ENCODE measurements at places on chromosomes 12 and 14.

DNA sequence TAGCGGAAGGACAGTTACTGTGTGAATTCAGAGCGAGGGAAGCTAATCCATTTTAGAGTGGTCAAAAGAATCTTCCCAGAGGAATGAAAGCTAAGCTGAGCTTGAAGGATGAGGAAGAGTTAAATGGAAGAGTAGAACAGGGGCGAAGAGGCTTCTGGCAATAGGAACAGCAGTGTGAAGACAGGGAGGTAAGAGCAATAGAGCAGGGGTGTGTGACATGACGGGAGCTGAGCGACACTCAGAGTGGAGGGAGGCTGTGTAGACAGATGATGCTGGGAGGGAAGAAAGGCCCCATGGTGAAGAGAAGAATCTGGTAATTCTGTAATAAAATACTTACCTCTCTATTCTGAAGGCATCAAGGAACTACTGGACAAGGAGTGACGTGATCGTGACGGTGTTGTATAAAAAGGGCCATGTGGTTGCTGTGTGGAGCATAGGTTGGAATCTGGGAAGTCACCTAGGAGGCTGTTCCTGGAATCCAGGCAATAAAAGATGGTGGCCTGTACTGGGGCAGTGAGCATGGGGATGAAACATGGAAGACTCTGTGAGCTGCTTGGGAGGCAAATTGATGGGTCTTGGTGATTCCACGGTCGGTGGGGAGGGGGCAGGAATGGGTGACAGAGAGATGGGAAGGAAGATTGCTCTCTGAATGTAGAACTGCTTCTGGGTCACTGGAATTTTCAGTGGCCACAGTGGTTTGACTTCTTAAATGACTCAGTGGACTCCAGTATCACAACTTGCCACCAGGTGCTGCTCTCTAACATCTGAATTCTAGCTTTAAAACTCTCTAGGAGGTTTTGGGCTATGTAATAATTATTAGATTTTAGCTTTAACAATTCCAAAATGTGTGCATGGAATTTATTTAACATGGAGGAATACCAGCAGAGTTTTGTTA lies 164.1 kb downstream of the ATP23 start:
- no peak for DNase-seq

- DNase-seq: no peak
Observed at GRCh38 chr12:38783304-38783703, 122.1 kb downstream of the CPNE8 start.

DNA sequence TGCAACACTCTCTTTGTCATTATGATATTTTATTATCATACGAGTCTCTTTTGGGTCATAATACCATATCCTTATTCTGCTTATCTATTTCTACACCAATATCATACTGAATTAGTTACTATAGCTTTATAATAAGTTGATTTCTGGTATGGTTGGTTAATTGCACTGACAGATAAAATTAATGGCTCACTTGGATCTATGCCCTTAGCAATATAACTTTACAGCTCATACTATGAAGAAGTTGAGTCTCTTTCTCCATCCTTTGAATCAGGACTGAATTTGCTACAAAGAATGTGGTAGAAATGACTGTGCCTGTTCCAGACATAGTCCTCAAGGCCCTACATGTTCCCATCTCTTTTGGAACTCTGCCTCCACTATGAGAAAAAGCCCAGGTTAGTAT lies 139.7 kb upstream of the DYRK2 start:
- no peak for DNase-seq

DNA sequence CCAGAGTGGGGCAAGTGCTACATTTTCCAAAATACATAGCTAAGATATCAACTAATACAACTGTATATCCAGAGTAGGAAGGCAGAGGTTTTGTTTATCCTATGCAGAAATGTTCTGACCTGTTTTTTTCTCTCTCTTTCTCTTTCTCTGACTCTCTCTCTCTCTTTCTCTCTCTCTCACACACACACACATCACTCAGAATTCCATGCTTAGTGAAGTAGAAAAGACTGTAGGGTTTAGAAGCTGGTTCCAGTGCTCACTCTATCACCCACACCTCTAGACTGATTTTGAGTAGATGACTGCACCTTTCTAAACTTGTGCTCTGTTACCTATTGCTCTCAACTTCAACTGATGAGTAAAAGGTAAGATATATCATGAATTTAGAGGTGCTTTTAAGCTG lies 356.7 kb downstream of the LRIG3 start:
- DNase-seq: no peak

DNA sequence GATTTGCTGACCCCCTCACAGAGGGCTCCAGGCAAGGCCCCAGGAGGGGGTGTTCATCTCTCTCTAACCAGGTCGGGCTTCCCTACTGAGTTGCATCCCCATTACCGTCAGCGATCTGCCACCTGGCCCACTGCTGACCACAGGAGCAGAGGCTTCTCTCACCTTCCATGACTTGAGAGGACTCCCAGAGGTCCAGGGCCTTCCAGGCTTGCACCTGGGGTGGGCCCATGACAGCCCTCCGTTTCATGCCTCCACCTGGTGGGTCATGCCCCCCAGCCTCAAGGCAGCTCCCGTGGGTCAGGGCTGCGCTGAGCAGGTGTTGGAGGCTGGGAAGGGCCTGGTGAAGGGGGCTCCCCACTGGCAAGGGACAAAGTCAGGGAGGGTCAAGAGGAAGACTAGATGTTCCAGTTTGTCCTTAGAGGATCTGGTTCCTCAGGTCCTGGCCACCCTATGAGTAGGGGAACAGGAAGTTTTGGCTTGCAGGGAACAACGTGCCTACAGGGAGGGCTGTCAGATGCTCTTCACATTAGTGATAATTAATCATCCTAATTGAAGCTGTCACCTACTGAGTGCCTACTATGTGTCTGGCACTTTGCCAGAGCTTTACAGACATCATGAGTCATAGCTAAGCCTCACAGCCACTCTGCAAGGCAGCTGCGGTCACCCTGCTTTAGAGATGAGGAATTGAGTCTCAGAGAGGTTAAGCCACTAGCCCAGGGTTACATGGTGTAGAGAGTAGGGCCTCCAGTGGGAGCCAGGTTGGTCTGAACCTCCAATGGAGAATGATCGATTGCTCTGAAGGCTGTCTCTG lies 13.8 kb downstream of the NFKBIA start:
- no peak for DNase-seq

DNA sequence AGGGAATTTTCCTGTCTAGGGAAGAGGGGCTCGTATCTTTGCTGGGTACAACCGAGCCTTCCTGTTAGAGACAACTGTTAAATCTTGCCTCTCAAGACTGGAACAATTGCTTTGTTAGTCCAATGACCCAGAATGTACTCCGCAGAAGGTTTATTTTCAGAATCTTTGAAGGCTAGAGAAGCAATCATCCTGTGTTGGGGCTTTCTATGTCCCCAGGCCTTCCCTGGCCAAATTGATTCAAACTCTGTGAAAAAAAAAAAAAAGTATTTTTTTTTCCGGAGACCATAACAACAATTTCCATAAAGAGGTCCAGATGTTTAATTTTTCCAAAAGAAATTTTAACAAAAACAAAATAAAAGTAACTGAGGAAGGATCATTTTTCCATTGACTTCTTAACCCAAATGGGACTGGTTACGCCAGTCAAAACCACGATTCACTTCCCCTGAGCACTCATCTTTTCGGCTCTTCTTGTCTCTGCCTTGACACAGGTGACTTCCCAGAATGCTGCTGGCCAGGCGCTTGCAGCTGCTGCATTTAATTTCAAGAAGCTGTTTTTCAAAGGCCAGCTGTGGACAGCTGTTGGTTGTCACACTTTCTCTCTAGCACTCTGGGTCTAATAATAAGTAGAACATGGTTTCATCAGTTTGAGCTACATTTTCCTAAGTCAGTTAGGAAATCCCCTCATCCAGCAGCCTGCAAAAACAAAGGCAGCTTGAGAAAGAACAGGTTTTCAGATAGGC lies 81.6 kb upstream of the MANSC4 start:
- no peak for DNase-seq

GRCh38 chr12:31029468-31029867 lies 44.2 kb upstream of the DDX11 start:
- no peak for DNase-seq

DNA sequence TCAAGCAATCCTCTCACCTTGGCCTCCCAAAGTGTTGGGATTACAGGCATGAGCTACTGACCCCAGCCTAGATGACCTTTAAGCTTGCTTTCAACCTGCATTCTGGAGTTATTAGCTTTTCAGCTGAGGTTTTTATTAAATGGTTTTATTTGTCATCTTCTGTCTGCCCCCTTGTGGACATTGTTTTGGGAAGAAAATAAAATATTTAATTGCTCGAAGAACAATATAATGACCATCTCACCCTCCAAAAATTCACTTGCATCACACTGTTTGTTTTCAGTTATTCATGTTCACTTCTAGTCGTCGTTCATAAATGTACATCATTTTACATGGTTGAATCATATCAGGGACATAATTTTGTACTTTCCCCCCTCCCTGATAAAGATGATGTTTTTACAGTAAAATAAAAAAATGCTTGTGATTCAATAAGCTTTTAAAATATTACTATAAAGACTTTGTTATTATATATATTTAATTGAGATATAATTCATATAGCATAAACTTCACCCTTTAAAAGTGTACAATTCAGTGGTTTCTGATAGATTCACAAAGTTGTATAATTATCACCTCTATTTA lies 10.1 kb upstream of the SPATS2 start:
- DNase-seq: no peak

DNA sequence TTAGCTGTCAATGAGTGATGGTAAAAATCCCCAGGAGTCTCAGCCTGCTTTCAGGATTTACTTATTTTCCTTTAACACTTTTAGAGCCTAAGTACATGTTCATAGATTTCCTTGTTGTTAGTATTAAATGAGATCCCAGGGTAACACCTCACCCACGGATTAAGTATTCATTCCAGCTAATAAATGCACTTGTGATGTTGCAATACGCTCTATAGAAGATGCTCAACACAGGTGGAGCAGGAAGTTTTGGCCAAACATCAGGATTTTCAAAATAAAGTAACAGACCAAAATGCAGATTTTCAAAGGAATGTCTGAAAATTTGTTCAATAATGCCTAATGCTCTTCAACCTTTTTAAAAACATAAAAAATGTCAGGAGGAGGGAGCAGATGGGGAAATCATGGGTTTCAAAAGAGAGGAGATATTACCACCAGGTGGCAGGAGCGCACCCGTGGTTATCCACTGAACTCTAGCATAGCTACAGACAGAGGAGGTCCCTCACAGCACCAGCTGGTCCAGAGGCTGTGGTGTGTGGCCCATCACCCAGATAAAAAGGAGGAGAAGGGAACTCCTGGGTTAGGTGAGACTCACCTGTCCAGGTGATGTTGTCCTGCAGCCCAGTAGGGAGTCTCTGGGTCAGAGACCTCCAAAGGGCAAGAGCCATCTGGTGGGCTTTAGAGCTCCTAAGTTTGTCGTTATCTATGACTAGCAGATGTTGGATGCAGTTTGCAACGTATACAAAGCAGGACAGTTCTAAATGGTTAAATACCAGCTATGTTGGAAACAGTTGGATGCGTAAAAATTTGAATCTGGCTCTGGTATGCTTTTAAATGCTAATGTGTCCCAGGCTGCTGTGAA lies 1158.4 kb upstream of the TMEM132C start:
- peak; percentile 57 for DNase-seq

- no peak for DNase-seq
Observed at GRCh38 chr14:92866181-92866752, 56.7 kb upstream of the CHGA start.

DNA sequence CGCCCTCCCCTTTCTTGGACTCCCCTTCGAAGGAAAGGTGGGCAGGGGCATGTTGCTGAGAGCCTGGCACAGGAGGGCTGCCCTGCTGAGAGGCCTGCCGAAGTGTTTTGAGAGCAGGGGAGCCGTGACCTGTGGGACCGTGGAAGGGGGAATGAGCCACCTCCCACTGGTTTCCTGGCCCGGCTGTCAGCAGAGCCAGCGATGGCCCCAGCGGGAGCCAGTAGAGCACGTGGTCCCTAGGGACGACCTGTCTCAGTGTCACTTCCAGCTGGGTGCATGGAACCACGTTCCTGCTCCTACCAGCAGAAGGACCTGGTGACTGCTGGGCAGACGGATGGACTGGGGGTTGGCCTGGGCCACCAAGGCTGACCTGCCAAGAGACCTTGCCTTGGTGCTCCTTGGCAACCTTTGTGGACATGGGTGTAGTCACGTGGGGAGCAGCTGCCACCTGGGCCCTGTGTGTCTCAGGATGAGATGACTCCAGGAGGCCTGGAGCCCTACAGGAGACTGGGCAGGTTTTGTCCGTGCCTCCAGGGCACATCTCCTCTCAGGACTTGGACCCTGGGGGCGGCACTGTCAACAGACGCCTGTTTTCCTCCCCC lies 34.6 kb downstream of the BEGAIN start:
- no peak for DNase-seq

DNA sequence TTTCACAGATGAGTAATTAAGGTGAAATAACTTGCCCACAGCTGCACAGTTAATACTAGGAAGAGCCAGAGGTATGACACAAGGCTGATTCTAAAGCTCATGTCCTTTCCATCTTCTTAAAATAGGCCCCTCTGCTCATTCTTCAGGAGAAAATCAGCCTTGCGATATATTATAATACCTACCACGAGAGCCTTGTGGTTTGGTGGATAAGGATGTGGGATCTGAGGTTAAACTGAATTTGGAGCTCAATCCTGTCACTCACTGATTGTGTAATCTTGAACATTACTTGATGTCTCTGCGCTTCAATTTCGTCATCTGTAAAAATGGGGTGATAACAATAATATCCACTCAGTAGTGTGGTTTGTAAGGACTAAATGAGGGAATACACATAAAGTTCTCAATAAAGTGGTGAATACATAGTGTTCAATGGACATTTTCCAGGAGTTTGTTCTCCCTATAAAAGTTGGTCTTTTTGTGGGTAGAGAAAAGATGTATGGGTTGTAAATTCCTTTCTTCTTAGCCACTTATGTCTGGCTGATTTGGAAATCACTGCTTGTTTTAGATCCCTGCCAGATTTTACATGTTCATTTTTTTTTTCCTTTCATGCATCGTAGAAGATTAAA lies 25.1 kb upstream of the ATP2B1 start:
- no peak for DNase-seq

GRCh38 chr12:43252585-43252984 lies 299.4 kb downstream of the ADAMTS20 start:
- no peak for DNase-seq

- DNase-seq: peak; percentile 62
Observed at GRCh38 chr12:66688846-66689439, 10.1 kb upstream of the GRIP1 start.

DNA sequence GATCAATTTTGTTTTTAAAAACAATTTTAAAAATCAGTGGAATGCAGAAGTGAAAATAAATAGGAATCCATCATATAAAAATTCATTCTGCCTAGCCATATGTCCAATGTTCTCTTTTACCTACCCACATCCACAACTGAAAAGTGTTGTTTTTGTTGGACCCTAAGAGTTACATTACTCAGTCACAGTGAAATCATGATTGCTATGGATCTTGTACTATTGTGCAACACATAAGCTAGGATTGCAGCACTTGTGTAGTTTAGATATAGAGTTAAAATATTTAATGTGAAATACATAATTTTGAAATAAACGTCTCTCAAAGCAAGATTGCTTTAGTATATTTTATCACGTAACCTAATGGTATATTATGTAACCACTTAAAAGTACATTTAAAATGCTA lies 213.3 kb upstream of the CLEC14A start:
- no peak for DNase-seq

GRCh38 chr14:94670692-94671285 lies 58.6 kb downstream of the SERPINA3 start:
- DNase-seq: no peak

All from retina (tissue), 1 donor.